Activated CD4-positive, alpha-beta T cell treated with anti-CD3 and anti-CD28 coated beads, Interleukin-2, amount 50 U/mL, for 1 hour (primary cell): ENCODE measurements at places on chromosomes 2 and 18.

DNA sequence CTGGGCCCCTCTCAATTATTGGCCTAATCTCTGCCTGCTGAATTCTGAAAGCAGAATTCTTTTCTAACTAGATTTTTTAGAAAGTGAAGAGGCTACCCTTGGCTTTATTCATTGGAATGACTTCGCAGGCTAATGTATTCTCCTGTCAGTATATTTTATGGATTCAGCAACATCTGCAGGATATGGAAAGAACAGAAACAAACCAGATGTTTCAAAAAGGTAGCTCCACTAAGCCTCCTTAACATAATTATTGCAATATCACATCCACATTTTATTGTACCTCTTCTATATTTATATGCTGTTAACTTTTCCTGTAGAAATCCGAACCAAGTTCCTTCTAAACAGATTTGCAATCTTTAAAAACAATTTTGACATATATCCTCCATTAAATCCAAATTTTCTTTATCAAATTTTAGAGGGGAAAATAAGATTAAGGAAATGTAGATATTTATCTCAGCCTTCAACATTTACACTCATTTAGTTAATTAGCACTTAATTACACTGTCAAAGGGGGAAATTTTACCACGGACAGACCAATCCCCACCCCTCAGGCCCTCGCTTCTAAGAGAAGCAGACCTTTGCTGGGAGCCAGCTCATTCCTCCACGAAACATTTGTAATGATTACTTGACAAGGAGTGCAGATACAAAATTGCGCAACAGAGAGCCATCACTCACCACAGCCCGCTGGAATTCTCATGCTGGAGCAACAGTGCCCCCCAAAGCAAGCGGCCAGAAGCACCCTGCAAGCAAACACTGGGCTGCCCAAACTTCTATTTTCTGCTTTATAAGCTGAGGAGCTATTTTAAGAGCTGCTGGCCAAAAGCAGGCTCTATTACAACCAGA lies 253.4 kb downstream of the ETAA1 start:
- DNase-seq, result no peak

DNA sequence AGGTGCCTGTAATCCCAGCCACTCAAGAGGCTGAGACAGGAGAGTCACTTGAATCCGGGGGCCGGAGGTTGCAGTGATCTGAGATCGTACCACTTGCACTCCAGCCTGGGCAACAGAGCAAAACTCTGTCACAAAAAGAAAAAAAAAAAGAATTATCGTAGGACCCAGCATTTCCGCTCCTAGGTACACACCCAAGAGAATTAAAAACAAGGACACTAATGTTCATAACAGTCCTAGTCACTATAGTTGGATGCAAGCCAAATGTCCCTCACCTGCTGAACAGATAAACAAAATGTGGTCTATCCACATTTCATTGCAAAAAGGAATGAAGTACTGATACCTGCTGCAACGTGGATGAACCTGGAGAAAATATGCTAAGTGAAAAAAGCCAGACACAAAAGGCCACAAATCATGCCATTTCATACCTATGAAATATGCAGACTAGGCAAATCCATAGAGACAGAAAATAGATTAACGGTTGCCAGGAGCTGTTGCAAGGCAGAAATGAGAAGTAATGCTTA lies 21.2 kb downstream of the ADRA2B start:
- no peak for DNase-seq

DNA sequence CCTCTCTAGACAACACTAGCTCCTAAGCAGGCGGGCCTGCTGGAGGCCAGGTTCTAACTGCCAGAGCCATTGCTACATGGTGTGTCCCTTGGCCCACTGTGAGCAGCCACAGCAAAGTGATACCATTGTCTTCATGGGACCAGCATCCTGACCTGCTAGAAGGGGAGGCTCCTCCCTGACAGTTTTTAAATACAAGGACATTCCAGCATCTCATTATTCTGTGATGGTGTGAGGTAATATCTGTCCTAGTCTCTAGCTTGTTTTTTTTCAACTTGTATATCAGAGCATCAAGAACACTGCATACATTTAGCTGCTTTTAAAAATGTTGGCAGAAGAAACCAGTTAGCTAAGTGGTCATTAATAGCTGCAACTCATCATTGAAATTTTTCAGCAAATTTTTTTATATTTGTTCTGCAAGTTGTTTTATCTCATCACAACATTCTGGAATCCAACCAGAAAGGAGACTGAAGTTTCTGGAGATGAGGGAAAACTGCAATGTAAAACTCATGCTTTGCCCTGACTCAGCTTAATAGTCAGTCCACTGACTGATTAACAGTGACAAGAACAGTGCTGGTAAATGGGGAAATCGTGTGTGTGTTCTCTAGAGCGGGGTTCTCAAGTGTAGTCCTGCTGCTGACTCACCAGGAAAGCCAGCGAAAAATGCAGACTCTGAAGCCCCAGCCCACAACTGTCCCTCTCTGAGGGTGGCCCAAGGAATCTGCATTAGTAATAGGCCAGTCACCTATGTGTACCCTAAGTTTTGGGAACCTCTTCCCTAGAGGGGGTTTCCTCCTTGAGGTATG lies 17.8 kb downstream of the MAPRE3 start:
- DNase-seq, result no peak

- no peak for DNase-seq
Observed at GRCh38 chr2:219643788-219644398, 16.5 kb downstream of the SLC4A3 start.

DNA sequence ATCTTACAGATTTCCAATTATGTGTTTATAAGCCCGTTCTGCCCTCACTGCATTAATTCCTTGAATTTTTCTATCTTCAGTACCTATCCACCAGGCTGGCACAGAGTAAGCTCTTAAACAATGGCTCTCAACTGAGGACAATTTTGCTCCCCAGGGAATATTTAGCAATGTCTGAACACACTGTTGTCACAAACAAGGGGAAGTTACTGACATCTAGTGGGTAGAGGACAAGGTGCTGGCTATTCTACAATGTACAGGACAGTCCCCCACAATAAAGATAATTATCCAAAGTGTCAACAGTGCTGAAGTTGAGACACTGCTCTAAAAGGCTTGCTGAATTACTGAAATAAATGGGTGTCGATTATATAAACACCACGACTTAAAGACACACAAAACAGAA lies 5.0 kb downstream of the NDUFS1 start:
- DNase-seq, result no peak

DNA sequence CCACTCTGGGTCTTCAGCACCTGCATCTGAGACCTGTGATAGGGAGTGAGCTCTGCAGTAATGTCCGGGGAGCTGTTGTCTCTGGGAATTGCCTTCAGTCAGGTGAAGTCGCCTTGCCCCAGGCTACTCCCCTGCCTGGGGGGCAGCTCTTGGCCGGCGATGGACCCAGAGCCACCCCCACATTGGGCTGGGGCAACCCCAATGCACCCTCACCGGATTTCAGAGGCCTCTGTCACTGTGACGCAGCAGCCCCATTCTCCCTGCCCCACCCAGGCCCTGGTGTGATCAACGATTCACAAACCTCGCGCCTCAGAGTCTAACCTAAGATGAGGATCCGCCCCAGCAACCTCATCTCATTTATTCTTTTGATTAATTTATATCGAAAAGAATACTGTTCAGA lies 303.6 kb downstream of the NDUFA10 start:
- DNase-seq, result no peak
